ENCODE measurements at places on chromosomes 5 and 9.

DNA sequence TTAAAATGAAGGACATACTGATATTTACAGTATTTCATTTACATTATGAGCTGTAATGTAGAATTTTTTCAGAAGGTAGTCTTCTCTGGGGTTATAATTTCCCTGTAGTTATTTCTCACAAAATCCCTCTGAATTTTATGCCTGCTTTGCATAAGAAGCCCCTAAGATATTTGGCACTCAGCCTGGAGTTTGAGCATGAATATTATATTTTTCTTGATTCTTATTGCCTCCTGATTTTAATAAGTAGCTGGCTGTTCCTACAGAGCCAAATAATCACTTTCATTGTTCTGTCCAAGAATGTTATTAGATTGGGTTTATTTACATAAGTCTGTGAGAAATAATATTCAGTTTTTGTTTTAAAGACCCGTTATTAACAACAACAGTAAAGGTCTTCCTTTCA is 195.0 kb downstream of the FER start:
- DNase-seq: no peak

DNA sequence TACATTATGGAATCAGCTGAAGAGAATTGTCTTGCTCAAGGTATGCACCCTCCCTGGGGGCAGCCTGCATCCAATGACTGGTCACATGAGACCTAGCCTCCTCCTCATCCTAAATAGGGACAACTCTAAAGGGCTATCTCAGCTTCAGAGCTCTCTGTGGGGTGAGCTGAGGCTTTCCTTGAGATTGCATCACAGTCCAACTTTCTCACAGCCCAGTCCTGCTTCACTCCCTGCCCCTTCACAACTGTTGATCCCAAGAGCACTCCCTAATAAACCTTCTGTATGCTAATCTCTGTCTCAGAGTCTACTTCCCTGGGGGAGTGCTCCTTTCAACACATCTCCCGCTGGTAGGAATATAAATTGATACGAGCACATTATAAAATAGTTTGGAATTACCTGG is 44.1 kb upstream of the ERBIN start:
- no peak for DNase-seq

- DNase-seq: no peak
Measured at GRCh38 chr9:89223396-89223977, 44.9 kb upstream of the SHC3 start.

- no peak for DNase-seq
Measured at GRCh38 chr5:56003179-56003578, 8.4 kb upstream of the IL6ST start.

- DNase-seq: no peak
Measured at GRCh38 chr9:105281272-105281671, 36.8 kb downstream of the SLC44A1 start.

DNA sequence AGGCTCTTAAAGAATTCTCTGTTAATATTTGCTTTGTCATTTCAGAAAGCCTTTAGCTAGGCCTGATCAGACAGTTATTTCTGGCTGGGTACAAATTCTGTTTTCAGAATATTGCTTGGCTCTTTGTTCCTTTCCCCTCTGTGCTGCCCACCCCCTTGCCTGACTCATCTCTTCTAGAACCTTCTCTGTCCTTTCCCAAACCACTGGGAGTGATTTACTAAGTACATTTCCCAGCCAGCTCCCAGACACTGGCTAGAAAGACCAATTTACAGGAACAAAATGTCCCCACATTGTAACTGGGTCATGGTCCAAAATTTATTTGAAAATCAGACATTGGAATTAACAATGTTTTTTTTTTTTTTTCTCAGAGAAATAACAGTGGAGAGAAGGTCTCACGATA is 133.1 kb upstream of the MAP1B start:
- DNase-seq: no peak

DNA sequence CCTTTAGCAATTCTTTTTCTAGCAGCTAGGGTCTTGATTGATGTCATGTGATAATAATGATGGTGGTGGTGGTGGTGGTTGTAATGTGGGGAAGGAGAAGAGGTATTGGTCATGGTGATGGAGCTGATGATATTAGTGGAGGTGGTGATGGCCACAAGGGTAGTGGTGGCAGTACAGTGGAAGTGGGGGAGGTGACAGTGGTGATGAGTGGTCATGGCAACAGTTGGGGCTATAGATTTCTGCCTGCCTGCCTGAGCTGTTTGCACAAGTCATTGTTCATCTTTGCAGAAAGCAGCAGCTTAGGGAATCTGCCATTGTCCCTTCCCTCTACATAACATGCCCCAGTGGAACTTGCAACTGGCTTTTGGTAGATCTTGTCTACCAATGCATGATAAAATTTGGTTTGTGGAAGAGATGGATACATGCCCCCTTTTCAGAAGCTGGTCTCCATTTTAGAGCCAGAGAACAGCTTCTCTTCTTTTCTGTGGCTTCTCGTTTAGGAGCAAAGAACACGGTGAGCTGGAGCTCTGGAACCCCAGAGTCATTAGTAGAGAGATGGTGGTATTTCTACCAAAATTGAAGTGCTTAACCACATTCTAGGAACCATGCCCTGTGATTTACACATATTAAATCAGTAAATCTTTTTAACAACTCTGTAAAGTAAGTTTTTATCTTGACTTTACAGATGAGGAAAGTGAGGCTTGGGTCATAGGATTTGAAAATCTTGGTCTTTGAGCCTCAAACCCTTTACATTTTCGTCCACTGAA is 100.3 kb downstream of the AOPEP start:
- DNase-seq: no peak

DNA sequence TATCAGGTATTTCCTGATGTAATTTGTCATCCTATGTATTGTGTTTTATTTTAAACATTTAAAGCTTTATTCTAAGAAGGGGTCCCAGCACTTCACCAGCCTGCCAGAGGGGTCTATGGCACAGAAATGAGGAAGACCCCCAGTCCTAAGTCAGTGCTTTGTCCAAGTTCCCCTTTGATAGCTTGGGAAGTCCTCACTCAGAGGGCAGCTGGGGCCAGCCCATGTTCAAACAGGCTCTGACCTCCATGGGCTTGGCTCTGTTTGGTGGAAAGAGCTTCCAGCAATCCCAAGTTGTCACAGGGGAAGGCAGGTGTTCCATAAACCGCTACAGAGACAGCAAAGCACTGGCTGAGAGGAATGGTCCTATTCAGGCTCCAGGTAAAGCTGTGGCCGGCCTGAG is 26.6 kb upstream of the AKNA start:
- no peak for DNase-seq

DNA sequence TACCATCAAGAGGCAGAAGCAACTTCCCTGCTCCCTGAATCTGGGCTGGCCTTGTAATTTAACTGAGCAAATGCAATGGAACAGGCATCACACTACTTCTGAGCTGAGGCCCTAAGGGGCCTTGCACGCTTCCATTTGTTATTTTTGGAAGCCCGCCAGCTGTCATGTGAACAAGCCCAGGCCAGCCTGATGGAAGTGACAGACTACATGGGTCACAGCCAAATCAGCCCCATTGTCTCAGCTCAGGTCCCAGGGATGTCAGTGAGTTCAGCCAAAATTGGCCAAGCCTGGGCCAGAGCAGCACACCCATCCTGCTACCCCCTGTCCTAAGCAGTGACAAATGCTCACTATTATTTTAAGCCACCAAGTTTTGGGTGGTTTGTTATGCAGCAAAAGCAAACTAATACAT is 72.8 kb downstream of the PRRT1B start:
- DNase-seq: no peak

DNA sequence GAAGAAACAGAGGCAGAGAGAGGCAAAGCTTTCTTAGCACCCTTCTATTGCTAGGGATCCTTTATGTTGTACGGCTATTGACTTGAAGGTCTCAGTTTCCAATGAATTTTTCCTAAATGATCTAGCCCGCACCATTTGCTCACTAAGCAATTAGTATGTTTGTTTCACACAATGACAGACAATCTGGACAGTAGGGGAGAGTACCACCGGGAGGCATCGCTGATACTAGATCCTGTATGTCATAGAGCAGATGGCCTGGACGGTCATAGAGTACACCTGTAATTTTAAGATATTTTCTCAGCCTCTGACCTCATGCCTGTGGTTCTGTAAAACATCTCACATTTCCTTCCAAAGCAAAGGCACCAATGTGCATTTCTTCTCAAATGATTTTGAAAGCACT is 194.3 kb downstream of the TLE4 start:
- DNase-seq: no peak

DNA sequence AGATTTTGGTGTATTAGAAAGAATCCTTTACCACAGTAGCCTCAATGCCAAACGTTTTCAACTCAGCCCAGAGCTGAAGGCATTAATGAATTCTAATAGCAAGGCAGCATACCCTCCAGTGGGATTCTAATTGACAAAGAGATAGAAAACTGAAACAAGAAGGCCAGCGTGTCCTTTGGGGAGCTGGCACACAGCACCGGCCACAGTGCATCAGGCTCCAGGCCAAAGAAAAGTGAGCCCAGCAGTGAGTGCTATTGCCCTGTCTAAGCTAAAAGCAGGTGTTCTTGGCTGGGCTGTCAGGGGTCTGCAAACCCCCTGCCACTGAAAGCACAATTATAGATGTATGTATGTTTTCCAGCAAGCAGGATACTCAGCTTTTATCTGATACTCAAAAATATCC is 40.4 kb downstream of the PPIC start:
- no peak for DNase-seq

DNA sequence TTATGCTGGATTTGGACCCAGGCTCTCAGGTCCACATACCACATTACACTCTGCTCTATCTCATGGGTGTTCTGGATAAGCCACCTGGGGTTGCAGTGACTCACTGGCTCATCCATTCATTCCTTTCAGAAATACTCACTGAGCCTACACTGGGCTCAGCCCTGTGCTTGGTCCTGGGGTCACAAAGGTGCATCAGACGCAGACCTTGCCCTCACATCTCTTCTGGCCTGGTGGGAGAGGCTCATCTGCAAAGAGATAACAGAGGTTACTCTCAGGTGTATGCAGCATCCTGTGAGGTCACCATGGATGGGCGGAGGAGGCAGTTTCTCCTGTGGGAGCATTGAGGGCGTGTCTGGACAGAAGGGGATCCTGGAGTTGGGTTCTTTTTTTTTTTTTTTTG is 12.1 kb downstream of the CDHR2 start:
- no peak for DNase-seq

- no peak for DNase-seq
Measured at GRCh38 chr9:28999057-28999456, 1425.8 kb upstream of the C9orf72 start.

Data from stimulated activated CD4-positive, alpha-beta T cell treated with anti-CD3 and anti-CD28 coated beads, Interleukin-2, amount 100 ng/mL, for 4 hours (primary cell).